ENCODE measurements at places on chromosomes 3 and 15. TPM values are rescaled to one million over a fixed set of nuclear protein-coding genes. Genes with fewer than 3 reads are reported as not detected.

OR5AC2 gene
- not detected for total RNA-seq

WNT5A gene
- 141 TPM for total RNA-seq

ARL6IP5 gene
- total RNA-seq, result 217 TPM

SETMAR gene
- total RNA-seq, result 16.2 TPM

SKOR1 gene
- 0.11 TPM for total RNA-seq

FAN1 gene
- 18.6 TPM for total RNA-seq

RPSA gene
- total RNA-seq, result 1,772 TPM

SLC9A9 gene
- 24.3 TPM for total RNA-seq

CCK gene
- not detected for total RNA-seq

KBTBD13 gene
- total RNA-seq, result not detected

KIF15 gene
- total RNA-seq, result 8.4 TPM
